ENCODE measurements at places on chromosomes 4 and X.

GRCh38 chr4:161604516-161605300 is 559.1 kb downstream of the FSTL5 start:
- DNase-seq, result no peak

DNA sequence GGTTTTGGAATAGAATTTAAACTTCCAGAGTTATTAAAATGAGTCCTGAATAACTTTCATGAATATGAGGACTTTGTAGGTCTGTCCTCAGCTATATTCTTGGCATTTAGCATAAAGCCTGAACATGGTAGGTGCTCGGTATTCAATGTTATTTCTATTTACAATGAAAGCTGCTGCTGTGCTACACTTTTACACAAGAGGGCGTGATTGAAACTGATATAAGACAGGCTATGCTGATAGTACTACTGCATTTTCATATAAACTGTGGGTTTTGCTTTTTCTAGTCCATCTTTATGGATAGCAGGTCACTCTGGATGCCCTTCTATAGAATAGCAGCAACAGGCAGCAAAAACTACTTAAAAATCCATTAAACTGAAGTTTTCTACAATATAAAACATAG is 12.3 kb upstream of the GNPDA2 start:
- peak; percentile 40 for DNase-seq

DNA sequence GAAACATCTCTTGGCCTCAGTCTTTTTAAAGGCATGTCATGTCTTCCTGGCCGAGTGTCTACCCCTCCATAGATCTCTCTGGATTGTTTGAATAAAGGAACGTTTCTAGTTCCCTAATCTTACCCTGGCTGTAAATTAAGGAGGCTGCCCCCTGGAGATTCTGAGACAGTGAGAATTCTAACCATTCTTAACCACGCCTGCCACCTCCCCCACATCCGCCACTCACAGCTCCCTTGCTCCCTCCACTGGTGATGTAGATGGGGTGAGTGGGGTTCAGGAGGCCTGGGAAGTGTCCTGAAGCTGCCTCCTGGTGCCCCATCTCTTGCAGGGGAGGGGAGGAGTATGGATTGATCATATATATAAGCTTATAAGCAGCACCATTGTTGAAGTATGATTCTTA is 48.0 kb upstream of the TRIM2 start:
- DNase-seq, result peak; percentile 30

DNA sequence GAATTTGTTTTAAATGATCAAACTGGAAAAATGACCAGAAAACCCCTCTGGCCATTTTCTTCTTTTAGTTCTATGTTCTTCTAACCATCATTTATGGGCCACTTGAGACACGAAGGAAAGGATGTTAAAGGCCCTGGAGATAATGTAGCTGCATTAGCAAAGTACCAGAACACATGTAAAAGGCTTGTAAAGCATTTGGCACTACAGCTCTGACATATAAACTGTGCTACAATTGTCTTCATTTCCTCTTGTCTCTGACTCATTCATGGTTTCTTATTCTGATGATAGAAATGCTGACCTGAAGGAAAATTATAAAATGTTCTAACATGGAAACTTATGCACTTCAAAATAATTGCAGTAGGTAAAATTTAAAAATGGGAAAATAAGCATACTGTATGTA is 388.7 kb downstream of the FAT4 start:
- DNase-seq, result no peak

- DNase-seq, result no peak
Measured at GRCh38 chr4:120568731-120569130, 353.8 kb downstream of the PRDM5 start.

GRCh38 chrX:132199941-132200340 is 19.3 kb downstream of the RAP2C start:
- no peak for DNase-seq

GRCh38 chr4:78386679-78387078 is 164.9 kb upstream of the ANXA3 start:
- no peak for DNase-seq

- no peak for DNase-seq
Measured at GRCh38 chr4:61992351-61992750, 792.2 kb downstream of the ADGRL3 start.

DNA sequence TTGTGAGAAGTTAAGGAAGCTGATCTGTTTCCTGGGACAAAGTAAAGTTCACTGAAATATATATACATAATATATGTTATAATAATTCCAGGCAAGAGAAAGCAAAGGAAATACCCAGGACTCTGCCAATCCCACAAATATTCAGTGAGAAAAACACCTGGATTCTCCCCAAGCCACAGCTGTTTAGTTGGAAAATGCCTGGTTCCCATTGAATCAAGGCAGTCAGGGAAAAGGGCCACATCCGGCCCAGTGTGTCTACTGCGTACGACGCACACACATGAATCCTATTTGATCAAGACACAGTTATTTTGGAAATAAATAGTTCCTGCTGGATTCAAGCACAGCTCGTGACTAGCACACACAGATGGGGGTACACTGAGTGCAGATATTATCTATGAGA is 6.3 kb upstream of the DCHS2 start:
- DNase-seq, result no peak

DNA sequence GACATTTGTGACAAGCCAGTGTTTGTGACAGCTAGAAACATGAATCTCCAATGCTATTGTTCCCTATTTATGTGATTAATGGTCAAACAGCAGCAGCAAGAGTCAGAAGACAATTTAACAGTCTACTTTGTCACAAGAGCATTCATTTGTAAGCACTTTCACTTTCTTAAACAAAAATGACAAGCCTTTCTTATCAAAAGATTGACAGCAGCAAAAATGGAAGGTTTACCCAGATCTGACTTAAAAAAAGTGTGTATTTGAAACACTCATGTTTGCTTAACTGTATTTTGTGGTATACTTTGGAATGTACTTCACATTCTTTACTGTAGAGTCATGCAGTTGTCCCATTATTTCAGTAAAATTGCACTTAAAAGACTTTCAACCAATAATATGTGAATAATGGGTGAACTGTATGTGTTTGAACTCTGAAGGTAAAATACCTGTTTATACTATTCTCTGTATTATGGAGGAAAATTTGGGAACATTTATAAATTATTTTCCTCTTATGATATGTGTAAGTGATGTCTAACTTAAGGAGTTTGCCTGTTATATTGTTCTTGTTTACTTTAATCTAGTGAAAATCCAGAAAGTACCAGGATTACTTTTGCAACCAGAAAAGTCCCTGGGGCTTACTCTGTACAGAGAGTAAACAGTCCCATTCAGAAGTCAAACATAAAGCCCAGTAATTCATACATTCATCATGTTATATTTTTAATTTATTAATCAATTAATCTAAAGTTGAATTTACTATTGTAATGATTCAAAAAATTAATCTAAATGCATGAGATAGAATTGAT is 314.9 kb upstream of the TRAM1L1 start:
- no peak for DNase-seq

GRCh38 chr4:128527351-128527750 is 239.7 kb upstream of the PGRMC2 start:
- DNase-seq, result no peak

DNA sequence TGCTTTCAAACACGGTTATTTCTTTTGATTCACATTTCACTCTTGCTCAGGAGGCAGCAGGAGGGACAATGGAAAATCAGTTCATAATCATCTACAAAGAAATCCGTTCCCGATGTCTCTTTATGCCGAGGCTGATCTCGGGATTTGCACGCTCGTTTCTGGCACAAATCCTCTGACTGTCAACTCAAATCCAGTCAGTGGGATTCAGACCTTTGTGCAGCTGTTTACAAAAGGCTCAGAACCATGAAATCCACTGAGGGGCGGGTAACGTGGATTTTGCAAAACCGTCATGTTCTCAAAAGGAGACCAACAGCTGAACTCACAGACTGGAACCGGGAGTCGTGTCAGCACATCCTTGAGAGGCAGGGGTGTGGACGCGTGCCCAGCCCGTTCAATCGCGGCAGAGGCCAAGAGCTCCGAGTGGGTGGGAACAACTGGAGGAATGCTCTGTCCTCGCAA is 46.4 kb downstream of the ACOX3 start:
- no peak for DNase-seq

DNA sequence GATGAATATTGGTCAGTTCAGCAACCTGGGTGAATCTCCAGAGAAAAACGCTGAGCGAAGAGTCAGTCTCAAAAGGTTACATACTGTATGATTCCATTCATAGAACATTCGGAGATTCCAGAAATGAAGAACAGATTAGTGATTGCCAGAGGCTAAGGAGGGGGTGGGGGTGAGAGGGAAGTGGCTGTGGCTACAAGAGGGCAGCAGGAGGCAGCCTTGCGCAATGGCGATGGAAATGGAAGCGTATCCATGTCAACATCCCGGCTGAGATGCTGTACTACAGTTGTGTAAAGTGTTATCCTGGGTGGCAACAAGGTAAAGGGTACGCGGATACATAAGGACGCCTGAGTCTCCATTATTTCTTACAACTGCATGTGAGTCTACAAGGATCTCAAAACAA is 18.0 kb downstream of the LYAR start:
- no peak for DNase-seq

GRCh38 chr4:186946136-186946535 is 222.5 kb upstream of the FAT1 start:
- no peak for DNase-seq

DNA sequence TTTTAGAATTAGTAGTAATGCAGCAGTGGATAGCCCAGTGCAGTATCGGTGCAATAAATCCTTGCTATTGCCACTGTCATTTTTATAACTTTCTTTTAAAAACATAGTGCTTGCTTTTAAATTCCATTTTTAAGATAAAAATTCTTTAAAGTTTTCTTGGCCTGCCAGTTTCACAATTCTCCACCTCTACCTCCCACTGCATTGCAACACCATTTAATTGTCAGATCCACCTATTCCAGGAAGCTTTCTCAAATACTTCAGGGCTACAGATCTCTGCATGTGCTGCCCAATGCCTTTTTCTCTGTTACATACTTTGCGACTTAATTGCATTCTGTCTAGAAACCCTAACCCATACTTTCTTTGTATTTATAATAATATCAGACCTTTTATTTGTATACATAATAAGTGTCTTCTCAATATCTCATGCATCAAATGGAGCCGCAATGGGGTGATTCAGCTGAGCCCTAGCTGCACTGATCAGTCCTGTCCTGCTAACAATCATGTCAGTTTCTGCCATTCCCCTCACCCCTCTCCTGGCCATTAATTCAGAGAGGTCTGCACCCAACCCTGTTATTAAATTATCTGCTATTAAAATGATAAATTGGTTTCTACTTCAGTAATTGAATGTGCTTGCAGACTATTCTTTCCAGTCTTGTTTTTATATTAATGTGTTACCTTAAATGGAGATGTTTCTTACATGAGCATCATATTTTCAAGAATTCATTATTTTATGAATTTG is 193.1 kb downstream of the SLIT2 start:
- no peak for DNase-seq

GRCh38 chr4:25919676-25920075 is 5.7 kb downstream of the SMIM20 start:
- DNase-seq, result no peak

DNA sequence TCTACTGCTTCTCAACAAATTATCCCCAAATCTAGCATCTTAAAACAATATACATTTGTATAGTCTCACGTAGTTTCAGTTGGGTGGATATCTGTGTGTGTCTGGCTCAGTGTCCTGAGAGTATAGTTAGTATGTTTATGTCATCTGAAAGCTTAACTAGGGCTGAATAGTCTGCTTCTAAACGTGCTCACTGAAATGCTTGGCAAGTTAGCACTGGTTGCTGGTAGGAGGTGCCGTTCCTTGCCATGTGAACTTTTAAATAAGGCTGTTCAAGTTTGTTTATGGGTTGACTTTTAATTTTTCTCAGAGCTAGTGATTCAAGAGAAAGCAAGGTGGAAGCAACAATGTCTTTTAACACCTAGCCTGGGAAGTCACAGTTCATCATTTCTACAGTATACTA is 1673.6 kb downstream of the PCDH7 start:
- DNase-seq, result no peak

GRCh38 chr4:52010986-52011385 is 9.2 kb downstream of the LRRC66 start:
- DNase-seq, result no peak

DNA sequence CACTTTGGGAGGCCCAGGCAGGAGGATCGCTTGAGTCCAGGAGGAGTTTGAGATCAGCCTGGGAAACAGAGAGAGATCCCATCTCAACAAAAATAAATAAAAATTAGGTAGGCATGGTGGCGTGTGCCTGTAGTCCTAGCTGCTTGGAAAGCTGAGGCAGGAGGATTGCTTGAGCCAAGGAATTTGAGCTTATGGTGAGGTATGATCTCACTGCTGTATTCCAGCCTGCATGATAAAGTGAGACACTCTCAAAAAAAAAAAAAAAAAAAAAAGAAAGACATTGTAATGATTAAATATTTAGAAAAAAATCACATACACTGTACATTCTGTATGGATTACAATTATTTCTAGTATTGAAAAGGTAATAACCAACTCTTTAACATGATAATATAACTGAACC is 87.1 kb downstream of the SLIT2 start:
- DNase-seq, result no peak

DNA sequence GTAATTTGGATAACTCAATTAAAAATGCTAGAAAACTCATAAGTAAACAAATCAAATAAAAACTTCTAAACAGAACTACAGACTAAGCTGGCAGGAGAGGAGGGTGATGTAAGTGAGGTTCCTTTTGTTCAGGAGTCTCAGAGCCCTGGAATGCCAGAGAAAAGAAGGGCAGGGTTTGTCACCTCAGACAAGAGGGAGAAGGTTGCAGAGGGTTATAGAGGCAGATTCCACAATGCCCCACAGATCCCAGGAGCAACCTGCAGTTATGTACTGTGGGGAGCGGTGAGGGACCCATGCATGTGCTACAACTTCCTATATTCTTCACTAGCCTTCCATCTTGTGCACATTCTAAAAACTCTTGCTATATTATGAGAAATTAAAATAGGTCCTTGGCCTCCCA is 129.7 kb downstream of the CFAP299 start:
- DNase-seq, result no peak

- DNase-seq, result peak; percentile 30
Measured at GRCh38 chr4:36256398-36256891, 12.1 kb upstream of the ARAP2 start.

DNA sequence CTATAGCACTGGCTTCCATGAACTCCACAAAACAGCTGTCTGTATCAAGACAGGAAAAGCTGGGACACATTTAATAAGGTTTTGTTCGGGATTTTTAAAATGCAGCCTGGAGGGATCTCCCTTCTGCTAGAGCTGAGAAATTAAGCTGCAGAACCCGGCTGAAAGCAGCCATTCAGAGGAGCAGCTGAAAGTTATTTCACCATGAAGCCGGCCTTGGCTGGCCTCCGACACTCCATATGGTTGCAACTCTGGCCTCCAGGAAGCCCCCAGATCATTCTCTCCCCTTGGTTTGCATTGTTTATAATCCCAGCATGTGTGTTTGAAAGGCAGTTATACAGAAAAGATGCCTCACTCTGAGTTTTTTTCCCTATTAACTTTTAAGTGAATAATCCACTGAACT is 239.4 kb downstream of the SPATA18 start:
- DNase-seq, result no peak

DNA sequence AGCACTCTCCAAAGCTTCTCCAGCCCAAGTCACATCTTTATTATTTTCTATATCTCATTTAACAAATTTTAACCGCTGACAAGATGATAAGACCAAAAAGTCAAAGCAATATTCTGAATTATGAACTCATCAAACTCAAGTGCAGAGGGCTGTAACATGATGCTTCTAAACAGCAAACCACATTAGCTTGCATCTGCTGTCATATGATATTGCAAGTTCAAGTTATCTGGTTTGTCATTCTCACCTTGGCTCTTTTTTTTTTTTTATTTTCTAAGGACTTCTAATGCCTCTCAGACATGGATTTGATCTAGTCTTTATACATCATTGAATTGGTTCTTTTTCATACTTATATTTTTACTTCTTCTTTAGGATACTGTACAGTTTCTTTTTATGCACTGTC is 93.4 kb downstream of the SLC10A7 start:
- DNase-seq, result no peak

Measured in OCI-LY7 (cell line).